PC-9 (cell line): ENCODE measurements at places on chromosomes 11 and 22. TPM values are rescaled to one million over a fixed set of nuclear protein-coding genes. Genes with fewer than 3 reads are reported as not detected.

Gene XKR3
- not detected in 2 replicates for total RNA-seq

Gene TSSK2
- total RNA-seq: not detected in 2 replicates

Gene TLCD5
- total RNA-seq: 6.0 and 7.7 TPM in 2 replicates

Gene NCF4
- 3.9 and 4.5 TPM in 2 replicates for total RNA-seq

Gene TTC36
- total RNA-seq: 0.41 and 1.4 TPM in 2 replicates

Gene KBTBD4
- 20.2 and 20.3 TPM in 2 replicates for total RNA-seq

Gene OTOG
- not detected in 2 replicates for total RNA-seq

Gene ABCC8
- not detected in 2 replicates for total RNA-seq

Gene ASRGL1
- total RNA-seq: 6.2 and 8.4 TPM in 2 replicates

Gene UPK3A
- 1.0 and 1.4 TPM in 2 replicates for total RNA-seq

DNA sequence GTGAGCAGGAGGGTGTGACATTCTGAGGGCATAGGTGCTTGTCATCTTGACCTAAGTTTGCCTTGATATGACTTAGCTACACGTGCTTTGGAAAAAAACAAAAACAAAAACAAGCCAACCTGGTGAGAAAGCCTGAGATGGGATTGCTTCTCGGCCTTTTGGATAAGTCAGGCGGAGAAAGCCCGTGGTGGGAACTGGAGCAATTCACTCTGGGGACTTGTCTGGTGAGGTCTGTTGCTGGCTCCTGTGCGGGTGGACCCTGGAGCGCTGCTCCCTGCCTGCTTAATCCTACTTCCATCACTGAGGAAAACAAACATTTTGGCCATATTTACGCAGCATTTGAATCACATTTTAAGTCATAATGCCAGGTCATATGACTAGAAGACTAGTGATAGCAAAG is 100.3 kb downstream of the SNX19 start:
- DNase-seq: no peak

DNA sequence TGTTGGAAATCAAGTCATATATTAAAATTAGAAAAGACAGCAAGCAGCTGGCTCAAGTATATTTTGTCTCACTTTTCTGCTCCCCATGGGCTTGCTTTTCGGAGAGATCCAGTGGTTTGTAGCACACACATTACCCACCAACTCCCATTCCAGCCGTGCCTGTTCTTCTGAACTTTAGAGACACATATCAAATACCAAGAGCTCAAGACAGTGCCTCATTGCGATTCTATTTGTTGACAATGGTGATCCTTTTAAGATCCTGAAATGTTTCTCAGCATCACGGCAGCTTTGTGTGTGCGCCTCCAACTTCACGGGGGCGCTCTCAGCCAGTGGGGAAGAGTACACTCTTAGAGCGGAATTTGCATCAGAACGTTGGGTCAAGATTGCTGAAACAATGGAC is 52.9 kb downstream of the BARX2 start:
- no peak for DNase-seq

DNA sequence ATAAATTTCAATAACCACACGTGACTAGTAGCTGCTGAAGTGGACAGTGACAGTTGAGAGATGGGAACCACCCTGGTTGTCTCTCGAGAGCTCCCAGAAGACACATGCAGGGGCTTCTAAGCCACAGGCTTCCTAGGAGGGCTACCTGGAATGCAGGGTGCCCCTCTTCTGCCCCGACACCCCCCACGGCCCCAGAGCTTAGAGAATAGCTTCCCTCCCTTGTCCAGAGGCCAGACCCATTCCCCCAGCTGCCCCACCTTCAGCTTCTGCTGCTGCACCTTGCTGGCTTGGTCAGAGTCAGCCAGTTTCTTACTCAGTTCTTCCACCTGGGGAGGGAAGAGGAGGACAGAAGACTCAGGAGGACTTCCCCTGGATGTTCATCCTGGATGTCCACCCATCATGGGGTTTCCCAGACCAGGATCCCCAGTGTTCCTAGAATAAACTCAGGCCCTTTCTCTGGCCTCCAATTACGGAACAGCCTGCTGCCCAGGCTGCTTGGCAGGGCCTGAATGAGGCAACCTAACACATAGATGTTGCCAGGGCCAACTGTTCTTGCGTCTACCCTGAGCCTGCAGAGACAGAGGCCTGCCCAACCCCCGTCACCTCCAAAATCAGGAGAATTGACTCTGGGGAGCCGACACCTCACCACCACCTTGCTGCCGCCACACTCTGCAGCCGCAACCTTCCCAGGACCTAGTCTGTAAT is 12.0 kb downstream of the IL18BP start:
- DNase-seq: no peak

- no peak for DNase-seq
Observed at GRCh38 chr22:50441428-50441993, 33.3 kb downstream of the SBF1 start.

DNA sequence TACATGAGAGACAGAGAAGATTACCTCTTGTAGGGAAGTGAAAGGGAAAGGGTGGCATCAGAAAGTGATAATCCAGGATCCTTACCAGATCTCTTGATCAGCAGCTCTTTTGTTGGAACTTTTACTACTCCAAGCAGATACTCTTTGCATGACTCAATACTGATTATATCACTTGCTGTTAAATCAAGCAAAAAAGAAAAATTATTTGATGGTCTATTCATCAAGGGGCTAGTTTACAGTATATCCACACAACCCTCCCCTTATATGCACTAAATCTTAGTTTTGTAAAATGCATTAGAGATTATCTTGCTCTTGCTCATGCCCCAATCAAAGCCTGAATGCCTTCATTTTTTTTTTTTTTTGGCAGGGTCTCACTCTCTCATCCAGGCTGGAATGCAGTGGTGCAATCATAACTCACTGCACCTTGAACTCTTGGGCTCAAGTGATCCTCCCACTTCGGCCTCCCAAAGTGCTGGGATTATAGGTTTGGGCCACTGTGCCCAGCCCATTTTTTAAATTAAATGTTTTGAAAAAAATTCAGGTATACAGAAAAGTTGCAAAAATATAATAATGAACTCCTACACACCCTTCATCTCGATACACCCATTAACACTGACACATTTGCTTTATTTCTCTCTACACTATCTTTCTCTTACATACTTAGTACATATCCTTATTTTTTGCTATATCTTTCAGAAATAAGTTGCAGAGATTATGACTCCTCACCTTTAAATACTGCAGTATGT is 76.1 kb upstream of the UCP3 start:
- peak; percentile 3 for DNase-seq

DNA sequence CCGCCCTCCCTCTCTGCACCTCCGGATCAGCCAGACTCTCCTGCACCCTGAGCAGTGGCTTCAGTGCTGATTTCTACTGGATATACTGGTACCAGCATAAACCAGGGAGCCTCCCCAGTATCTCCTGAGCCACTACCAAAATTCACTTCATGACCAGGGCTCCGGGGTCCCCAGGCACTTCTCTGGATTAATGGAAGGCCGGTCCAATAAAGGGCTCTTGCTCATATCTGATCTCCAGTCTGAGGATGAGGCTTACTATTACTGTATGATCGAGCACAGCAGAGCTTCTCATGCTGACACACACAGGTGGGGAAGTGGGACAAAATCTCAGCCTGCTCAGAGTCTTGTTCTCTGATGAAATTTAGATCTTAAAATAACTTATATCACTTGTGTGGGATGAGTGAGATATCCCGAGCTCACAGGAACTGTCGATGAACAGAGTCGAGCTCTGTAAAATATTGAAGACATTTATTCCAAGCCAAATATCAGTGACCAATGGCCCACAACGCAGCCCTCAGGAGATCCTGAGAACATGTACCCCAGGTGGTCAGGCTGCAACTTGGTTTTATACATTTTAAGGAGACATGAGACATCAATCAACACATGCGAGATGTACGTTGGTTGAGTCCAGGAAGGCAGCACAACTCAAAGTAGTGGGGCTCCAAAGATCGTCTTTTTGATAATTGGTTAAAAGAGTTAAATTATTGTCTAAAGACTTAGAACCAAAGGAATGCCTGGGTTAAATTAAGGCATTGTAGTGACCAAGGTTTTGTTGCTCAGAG is 93.0 kb upstream of the TOP3B start:
- DNase-seq: peak; percentile 3

GRCh38 chr11:6609502-6610015 is 2.5 kb downstream of the TAF10 start:
- no peak for DNase-seq
